Type B pancreatic cell (in vitro differentiated cells): ENCODE measurements at places on chromosomes 12 and 14. TPM values are rescaled to one million over a fixed set of nuclear protein-coding genes. Genes with fewer than 3 reads are reported as not detected.

Gene KRT6C
- 0.19 and 0.31 TPM in 2 replicates for total RNA-seq

Gene UNC79
- 1.8 and 2.1 TPM in 2 replicates for total RNA-seq

Gene IL22
- not detected in 2 replicates for total RNA-seq

Gene PAPLN
- 0.99 and 2.0 TPM in 2 replicates for total RNA-seq

DNA sequence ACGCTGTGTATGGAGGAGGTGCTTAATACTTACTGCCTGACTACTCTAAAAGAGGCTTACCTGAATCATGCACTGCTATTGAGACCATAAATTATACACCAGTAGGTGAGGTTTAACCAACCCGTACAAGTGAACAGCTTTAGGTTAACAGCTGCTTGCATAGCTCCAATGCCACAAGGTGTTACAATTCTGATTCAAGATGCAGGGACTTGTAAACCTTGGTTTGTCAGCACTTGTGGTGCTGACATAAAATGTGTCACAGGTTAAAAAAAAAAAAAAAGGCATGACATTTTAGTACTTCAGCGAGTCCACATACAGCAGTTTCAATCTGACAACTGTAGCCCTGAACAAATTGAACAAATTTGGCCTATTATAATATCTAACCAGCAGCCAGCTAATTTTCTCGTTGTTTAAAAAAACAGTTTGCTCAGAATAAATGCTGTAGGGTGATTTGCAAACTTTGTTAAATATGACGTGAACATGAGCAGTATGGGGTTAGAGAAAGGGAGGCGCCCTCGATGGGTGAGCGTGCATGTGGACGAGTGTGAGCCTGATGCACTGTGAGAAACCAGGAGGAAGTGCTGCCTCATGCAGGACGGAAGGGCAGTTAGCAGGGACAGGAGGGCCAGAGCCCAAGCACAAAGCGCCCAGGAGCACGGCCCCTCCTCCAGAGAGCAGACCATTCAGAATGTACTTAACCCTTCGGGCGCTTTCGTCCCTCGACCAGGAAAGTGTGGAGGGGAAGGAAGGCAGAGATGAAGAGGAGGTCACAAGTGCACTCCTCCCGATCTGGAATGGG, 44.7 kb downstream of the TCHP start:
- H3K4me3 ChIP-seq: peak overlapping the region; percentile 59
- DNase-seq: no peak
- H3K27ac ChIP-seq: no peak overlapping the region
- peaks cover 40% of the 10 kb centered on the region for H3K4me1 ChIP-seq
- no peaks in the 10 kb centered on the region for H3K27me3 ChIP-seq
- H3K36me3 ChIP-seq: peaks cover 7% of the 10 kb centered on the region

DNA sequence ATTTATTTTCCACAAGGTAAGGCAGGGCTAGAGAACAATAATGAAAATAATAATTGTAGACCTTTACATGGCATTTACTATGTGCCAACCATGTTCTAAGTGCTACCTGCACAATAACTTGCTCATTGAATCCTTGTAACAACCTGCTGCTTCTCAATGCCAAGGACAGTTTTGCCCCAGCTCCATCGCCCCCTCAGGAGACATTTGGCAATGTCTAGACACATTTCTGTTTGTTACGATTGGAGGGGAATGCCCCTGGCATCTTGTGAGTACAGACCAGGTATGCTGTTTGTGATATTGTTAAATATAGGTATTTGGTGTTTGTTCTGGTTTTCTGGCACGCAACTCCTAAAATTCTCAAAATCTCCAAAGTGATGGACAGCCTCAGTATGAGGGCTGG, 8.1 kb upstream of the ATXN2 start:
- H3K4me1 ChIP-seq: peaks cover 10% of the 10 kb centered on the region
- no peaks in the 10 kb centered on the region for H3K36me3 ChIP-seq
- no peaks in the 10 kb centered on the region for H3K27me3 ChIP-seq
- no peak overlapping the region for H3K4me3 ChIP-seq
- no peak for DNase-seq
- no peak overlapping the region for H3K27ac ChIP-seq

DNA sequence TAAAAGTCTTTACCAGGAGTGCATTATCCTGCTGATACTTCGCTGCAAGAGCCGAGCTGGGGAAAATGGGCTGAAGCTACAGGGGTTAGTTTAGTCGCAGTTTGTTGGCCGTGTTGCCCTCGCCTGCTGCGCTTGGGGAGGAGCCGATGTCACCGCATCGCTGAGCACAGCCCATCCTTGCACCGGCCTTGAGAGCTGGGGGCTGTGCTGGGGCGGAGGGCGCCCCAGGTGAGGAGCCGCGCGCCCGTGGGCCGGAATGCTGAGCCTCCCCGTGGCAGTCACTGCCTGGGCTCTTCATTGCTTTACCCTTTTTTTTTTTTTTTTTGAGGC, 50.0 kb downstream of the ADGRD1 start:
- H3K4me3 ChIP-seq: peak overlapping the region; percentile 41
- H3K36me3 ChIP-seq: no peaks in the 10 kb centered on the region
- peaks cover 4% of the 10 kb centered on the region for H3K27me3 ChIP-seq
- no peak overlapping the region for H3K27ac ChIP-seq
- peaks cover 17% of the 10 kb centered on the region for H3K4me1 ChIP-seq

DNA sequence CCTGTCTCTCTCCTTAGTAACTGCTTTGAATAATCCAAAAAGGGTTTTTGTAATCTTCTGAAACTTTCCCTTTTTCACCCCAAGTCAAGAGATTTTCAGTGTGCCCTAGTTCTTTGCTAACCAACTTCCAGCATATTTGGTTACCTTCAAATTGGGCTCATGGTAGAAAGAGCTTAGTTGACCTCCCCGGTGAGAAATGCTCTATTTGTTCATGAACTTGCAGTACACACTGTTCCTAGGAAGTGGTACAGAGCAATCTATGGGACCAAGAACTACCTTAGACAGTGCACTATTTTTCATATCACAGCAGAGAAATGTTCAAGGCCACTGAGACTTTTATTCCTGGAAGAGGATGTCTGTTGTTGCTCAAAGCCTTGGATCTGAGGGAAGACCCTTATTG, 1.7 kb downstream of the USP5 start:
- H3K27ac ChIP-seq: peak overlapping the region; percentile 98
- peak overlapping the region; percentile 94 for H3K4me3 ChIP-seq
- H3K36me3 ChIP-seq: peaks cover 26% of the 10 kb centered on the region

DNA sequence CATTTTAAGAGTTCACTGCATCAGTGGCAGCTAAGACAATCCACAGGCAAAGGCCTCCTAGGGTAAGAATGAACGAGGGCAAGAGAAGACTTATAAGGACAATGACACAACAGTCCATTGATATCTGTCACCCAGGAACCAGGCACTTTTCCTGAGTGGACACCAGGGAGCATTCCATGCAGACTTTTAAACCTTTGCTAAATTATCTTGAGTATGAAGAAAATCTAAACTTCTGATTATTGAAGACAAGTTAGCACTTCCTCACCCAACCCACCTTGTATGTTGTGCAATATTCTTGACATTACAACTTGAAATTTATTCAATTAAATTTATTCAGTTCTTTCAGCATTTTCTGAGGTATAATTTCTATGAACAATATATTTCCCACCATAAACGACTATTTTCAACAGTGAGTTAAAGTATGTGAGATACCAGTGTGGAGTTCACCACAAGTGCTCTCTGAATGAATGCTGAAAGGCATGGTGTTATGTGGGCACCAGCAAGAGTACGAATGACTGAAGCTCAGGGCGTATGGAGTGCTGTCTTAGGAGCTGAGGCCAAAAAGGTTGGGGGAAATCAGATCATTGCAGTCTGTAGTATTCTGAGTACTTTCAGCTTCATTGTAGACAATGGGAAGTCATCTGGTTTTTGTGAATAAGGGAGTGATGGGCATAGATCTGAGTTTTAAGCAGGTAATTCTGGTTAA, 124.3 kb upstream of the LMNTD1 start:
- no peaks in the 10 kb centered on the region for H3K27me3 ChIP-seq
- H3K4me3 ChIP-seq: no peak overlapping the region
- H3K36me3 ChIP-seq: no peaks in the 10 kb centered on the region

DNA sequence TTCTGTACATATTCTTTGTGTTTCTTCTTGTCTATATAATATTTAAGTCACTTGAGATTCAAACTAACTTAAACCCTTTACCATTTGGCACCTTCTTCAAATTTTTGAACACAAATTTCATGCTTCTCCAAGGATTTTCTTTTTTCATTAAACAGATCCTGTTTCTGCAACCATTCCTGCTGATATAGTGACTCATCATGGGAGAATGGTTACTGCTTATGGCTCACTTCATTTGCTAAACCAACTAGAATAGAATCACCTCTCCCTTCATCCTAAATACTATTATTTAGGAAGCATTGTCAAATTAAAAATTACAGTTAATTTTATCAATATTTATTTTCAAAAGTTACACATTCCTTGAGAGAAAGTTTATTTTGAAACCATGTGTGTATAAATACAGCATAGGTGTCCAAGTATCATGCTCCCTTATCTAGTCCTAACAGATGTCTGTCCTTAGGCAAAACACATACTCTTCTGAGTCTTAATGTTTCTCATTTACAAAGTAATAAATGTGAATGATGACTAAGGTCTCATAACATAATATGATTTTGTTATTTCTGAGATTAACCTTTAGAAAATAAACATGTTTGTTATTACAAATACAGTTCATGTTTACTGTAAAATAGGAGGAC, 40.7 kb downstream of the PLCZ1 start:
- H3K27me3 ChIP-seq: no peaks in the 10 kb centered on the region
- DNase-seq: no peak
- H3K4me1 ChIP-seq: no peaks in the 10 kb centered on the region

DNA sequence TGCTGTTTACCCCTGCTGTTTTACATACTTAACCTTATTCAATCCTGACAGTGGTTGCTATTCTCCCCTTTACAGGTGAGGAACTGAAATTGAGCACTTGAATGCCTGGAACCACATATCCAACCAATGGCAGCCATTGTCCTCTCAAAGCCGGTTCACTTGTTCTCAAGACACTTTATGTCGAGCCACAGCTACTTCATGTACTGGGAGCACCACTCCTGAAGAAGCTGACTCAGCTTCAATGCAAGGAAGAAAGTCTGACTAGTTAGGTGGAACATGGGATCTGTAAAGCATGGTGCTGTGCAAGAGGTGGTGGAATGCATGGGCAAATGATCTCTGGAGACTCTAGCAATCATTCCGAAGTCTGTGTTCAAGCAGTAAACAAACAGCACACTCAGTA, 113.9 kb upstream of the CPM start:
- DNase-seq: no peak
- H3K27ac ChIP-seq: no peak overlapping the region
- no peak overlapping the region for H3K4me3 ChIP-seq
